ENCODE measurements at places on chromosomes 1 and 21. TPM values are rescaled to one million over a fixed set of nuclear protein-coding genes. Genes with fewer than 3 reads are reported as not detected.

DNA sequence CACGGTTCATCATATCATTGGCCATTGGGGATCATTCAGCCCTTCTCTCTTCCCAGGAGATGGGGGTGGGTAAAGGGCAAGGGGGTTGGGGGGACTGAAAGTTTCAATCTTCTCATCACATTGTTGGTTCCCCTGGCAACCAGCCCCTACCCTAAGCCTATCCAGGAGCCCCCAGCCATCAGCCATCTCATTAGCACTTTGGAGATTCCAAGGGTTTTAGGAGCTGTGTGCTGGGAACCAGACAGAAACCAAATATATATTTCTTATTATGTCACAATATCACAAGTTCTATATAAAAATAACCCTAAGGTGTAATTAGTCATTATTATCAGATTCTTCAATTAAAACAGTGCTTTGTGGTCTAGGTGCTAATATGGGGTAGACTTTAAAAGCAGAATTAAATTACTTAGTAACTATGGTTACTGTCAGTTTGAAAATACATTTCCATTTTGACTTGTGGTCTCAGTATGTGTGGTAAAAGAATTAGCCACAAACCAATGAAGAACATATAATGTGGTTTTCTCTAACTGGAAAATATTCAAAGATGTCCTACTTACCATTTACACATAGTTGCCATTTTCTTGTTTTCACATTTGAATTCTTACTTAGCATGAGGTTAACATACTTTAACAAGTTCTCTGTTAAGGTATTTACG lies 28.1 kb downstream of the IL23R start:
- no peak for DNase-seq
- peaks cover 2% of the 10 kb centered on the region for H3K27me3 ChIP-seq
- H3K27ac ChIP-seq = no peak overlapping the region
- H3K4me3 ChIP-seq = no peak overlapping the region
- no peaks in the 10 kb centered on the region for H3K4me1 ChIP-seq
- no peaks in the 10 kb centered on the region for H3K36me3 ChIP-seq

- DNase-seq = no peak
- H3K36me3 ChIP-seq = no peaks in the 10 kb centered on the region
- H3K4me3 ChIP-seq = no peak overlapping the region
- no peaks in the 10 kb centered on the region for H3K4me1 ChIP-seq
- peaks cover 18% of the 10 kb centered on the region for H3K27me3 ChIP-seq
Measured at GRCh38 chr1:22808186-22808675, 97.6 kb downstream of the EPHB2 start.

DNA sequence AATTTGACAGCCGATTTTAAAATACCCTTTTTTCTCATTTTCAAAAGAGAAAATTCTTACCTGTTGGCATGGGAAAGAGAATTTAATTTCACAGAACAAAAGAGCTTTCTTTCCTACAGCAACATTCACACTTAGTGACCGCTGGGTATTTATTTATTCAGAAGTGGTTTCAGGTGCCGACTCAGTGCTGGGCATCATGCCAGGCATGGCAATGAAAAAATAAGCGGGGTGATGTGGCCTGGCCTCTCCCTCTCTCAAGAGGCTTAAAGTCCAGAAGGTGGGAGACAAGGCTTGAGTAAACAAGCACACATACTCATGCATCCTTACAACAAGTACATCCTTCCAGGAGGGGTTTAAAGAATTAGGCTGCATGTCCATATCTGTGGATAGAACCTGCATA lies 4.1 kb upstream of the PCP4 start:
- H3K27ac ChIP-seq = no peak overlapping the region
- H3K4me3 ChIP-seq = no peak overlapping the region
- peaks cover 2% of the 10 kb centered on the region for H3K27me3 ChIP-seq
- no peaks in the 10 kb centered on the region for H3K4me1 ChIP-seq
- no peak for DNase-seq

DNA sequence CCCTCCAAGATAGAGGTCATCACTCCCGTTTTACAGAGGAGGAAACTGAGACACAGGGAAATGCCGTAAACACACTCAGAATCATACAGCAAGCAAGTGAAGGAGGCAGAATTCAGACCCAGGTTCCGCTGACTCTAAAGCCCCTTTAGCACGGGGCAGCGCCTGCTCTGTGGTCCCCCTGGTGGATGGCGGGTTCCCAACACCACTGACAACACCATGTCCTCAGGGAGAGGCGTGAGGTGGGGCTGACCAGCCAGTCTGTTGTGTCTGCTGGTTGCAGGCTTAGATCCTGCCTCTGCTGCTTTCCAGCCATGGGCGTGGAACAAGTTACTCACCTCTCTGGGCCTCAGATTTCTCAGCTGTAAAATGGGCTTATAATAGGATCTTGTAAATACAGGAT lies 617.3 kb downstream of the MATN1 start:
- H3K4me1 ChIP-seq = no peaks in the 10 kb centered on the region
- no peak overlapping the region for H3K4me3 ChIP-seq
- peaks cover 6% of the 10 kb centered on the region for H3K27me3 ChIP-seq

GRCh38 chr1:13703128-13703513 lies 3.1 kb downstream of the PRDM2 start:
- peaks cover 6% of the 10 kb centered on the region for H3K4me1 ChIP-seq
- no peak overlapping the region for H3K27ac ChIP-seq
- H3K4me3 ChIP-seq = no peak overlapping the region
- peaks cover 6% of the 10 kb centered on the region for H3K27me3 ChIP-seq
- no peak for DNase-seq

DNA sequence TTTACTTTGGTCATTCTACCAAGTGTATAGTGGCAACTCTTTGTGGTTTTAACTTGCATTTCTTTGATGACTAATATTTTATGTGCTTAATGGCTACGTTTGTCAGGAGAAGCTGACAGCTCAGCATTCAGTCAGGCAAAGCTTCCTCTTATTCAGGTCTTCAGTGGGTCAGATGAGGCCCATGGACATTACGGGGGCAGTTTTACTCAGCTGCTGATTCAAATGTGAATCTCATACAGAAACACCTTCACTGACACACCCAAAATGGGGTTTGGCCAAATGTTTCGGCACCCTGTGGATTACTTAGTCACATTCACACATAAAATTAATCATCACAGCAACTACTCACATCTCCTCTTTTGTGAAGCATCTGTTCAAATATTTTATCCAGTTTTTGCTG lies 104.9 kb upstream of the PLD5 start:
- no peak overlapping the region for H3K4me3 ChIP-seq
- no peak overlapping the region for H3K27ac ChIP-seq
- no peaks in the 10 kb centered on the region for H3K36me3 ChIP-seq
- no peaks in the 10 kb centered on the region for H3K4me1 ChIP-seq
- no peaks in the 10 kb centered on the region for H3K27me3 ChIP-seq

GRCh38 chr1:66767626-66768025 lies 15.4 kb downstream of the DYNLT5 start:
- DNase-seq = no peak
- no peaks in the 10 kb centered on the region for H3K27me3 ChIP-seq
- H3K4me1 ChIP-seq = no peaks in the 10 kb centered on the region
- peaks cover 13% of the 10 kb centered on the region for H3K36me3 ChIP-seq

DNA sequence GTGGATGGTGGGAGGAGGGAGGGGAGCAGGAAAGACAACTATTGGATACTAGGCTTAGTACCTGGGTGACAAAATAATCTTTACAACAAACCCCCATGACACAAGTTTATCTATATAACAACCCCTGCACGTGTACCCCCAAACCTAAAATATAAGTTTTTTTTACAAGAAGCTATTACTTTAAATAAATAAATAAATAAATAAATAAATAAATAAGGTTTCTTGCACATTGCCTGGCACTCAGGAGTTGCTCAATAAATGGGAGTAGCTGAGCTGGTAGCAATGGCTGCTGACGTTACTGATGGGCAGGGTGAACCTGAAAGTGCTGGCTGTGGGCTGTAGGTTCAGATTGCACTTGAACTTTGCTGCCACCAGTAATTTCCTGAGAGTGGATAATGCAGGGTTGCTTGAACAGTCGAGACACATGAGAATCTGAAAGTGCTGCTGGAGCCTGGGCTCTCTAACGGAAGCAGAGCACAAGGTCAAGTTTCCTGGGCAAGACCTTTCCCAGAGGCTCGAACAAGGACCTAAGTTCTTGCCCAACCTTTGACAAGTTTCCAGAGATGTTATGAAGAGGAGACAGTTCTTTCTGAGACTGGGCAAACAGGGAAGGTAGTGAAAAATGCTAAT lies 14.8 kb upstream of the KCNE2 start:
- H3K27ac ChIP-seq = peak overlapping the region; percentile 22
- no peak overlapping the region for H3K4me3 ChIP-seq
- H3K36me3 ChIP-seq = no peaks in the 10 kb centered on the region
- H3K4me1 ChIP-seq = peaks cover 2% of the 10 kb centered on the region
- H3K27me3 ChIP-seq = peaks cover 2% of the 10 kb centered on the region
- no peak for DNase-seq

GRCh38 chr1:59484096-59484495 lies 187.2 kb downstream of the FGGY start:
- H3K4me1 ChIP-seq = peaks cover 5% of the 10 kb centered on the region
- H3K27ac ChIP-seq = no peak overlapping the region
- H3K36me3 ChIP-seq = no peaks in the 10 kb centered on the region
- H3K4me3 ChIP-seq = no peak overlapping the region
- H3K27me3 ChIP-seq = no peaks in the 10 kb centered on the region
- no peak for DNase-seq

- peaks cover 22% of the 10 kb centered on the region for H3K36me3 ChIP-seq
- H3K4me3 ChIP-seq = no peak overlapping the region
- H3K4me1 ChIP-seq = peaks cover 97% of the 10 kb centered on the region
- no peak for DNase-seq
- peaks cover 27% of the 10 kb centered on the region for H3K27me3 ChIP-seq
Measured at GRCh38 chr1:226662642-226663326, 76.3 kb downstream of the ITPKB start.

DNA sequence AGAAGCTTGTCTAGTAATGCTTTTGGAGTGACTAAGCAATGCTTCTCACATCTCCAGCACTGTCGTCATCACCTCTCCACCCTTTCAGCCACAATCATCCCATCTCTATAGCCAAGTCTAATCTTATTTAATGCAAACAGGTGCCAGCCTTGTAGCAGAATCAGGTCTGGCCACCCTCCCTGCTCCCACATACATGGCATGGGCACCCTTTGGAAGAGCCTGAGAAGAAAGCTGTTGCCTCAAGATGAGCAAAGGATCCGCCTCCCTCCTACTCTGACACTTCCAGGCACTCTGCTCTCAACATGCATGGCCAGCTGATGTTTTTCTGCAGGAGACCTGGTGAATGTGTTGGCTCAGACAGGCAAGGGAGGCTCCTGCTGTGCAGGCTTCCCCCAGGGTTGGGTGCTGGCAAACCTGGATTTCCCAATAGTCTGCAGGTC lies 113.1 kb upstream of the GRIK3 start:
- H3K36me3 ChIP-seq = no peaks in the 10 kb centered on the region
- no peaks in the 10 kb centered on the region for H3K4me1 ChIP-seq
- H3K27me3 ChIP-seq = peaks cover 5% of the 10 kb centered on the region
- no peak overlapping the region for H3K4me3 ChIP-seq
- H3K27ac ChIP-seq = no peak overlapping the region

DNA sequence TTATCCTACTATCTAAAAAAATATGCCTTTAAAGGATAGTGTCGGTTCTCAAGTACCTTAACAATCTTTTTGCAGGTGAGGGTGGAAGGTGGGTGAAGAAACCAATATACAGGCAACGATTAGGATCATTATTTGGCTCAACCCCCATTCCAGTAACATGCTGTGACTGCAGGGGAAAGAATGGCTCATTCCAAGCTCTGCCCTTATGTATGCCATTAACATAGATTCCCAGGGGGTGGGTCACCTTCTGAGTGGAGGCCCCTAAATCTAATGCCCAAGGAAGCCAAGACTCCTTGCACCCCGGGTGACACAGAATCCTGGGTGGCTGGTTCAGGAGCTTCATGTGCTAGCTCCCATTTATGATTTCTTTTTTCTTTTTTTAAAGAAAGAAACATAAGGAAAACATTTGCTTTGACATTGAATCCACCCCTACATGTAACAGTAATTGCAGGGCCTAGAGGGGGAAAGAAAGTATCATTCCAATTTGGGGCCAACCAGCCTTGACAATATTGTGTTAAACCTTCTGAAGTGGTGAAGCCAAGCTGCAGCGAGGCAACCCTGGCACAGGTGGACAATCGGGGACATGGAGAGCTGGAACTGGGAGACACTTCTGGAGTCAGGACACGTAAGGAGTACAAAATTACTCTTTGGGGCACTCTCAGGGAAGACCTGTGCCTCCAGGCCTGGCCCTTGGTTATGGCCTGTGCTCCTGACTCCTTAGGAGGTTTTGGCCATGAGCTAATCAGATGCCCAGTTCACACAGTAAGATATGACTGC lies 200.3 kb downstream of the PBX1 start:
- H3K4me1 ChIP-seq = no peaks in the 10 kb centered on the region
- H3K27ac ChIP-seq = no peak overlapping the region
- no peak for DNase-seq
- H3K36me3 ChIP-seq = no peaks in the 10 kb centered on the region
- no peak overlapping the region for H3K4me3 ChIP-seq

GRCh38 chr1:38563942-38564735 lies 295.4 kb downstream of the RRAGC start:
- H3K36me3 ChIP-seq = no peaks in the 10 kb centered on the region
- no peak overlapping the region for H3K4me3 ChIP-seq
- H3K27me3 ChIP-seq = peaks cover 3% of the 10 kb centered on the region

- H3K4me3 ChIP-seq = no peak overlapping the region
- peaks cover 5% of the 10 kb centered on the region for H3K4me1 ChIP-seq
- H3K27me3 ChIP-seq = peaks cover 2% of the 10 kb centered on the region
- no peak for DNase-seq
- no peak overlapping the region for H3K27ac ChIP-seq
Measured at GRCh38 chr1:57329937-57330336, 93.9 kb downstream of the DAB1 start.

DNA sequence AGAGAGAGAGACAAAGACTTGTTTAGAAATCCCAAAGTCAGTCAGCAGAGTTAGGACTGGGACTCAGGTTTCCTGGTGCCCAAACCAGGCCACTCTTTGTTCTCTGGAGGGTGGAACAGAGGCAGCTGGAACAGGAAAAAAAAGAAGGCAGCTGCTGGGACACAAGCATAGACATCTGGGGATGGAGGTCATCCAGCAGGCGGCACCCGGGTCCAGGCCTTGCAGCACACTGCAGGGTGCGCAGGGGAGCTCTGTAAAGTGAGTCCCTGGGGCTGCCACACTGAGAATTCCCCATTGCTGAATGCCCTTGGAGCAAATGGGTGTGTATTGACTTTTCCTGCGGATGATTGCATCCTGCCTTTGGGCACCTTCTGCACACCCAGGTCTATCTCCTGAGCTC lies 222.9 kb upstream of the CSF3R start:
- no peak overlapping the region for H3K27ac ChIP-seq
- H3K4me1 ChIP-seq = no peaks in the 10 kb centered on the region
- no peak overlapping the region for H3K4me3 ChIP-seq
- H3K27me3 ChIP-seq = peaks cover 12% of the 10 kb centered on the region
- no peak for DNase-seq
- no peaks in the 10 kb centered on the region for H3K36me3 ChIP-seq

KLHDC9 gene
- total RNA-seq = 7.3 TPM

CAMK1G gene
- total RNA-seq = not detected

GJB3 gene
- 9.6 TPM for total RNA-seq

TMIGD3 gene
- total RNA-seq = 1.1 TPM

OBSCN gene
- total RNA-seq = 16.9 TPM

TBCE gene
- 24.7 TPM for total RNA-seq

NPPA gene
- total RNA-seq = not detected
